ENCODE measurements at places on chromosomes 4 and X. TPM values are rescaled to one million over a fixed set of nuclear protein-coding genes. Genes with fewer than 3 reads are reported as not detected.

Gene SRPX
- total RNA-seq = 0.83 TPM

Gene POU3F4
- total RNA-seq = not detected

Gene HTN1
- not detected for total RNA-seq

Gene EGFL6
- total RNA-seq = not detected

Gene DCUN1D4
- 45.8 TPM for total RNA-seq

Gene GAGE2A
- not detected for total RNA-seq

Gene AKAP17A
- 129 TPM for total RNA-seq

Gene ATP1B4
- total RNA-seq = not detected

Gene CYTL1
- total RNA-seq = not detected

Gene SHISA3
- not detected for total RNA-seq

DNA sequence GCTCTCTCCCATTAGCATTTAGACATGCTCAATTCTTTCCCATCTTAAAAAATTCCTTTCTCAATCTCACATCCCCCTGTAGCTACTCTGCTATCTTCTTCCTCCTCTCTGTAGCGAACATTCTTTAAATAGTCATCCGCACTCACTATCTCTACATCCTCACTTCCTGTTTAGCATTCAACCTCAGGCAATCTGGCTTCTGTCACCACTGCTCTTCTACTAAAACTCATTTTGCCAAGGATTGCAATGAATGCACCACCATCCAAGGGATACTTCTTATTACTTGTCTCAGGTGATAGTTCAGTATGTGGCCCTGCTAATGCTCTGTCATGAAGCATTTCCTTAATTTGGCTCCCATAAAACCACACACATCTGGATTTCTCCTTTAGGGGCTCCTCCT lies 10.9 kb upstream of the TET2 start:
- no peak overlapping the region for H3K4me3 ChIP-seq
- no peaks in the 10 kb centered on the region for H3K36me3 ChIP-seq
- no peak for DNase-seq

- H3K36me3 ChIP-seq = no peaks in the 10 kb centered on the region
- H3K27ac ChIP-seq = no peak overlapping the region
- peaks cover 2% of the 10 kb centered on the region for H3K27me3 ChIP-seq
- peaks cover 71% of the 10 kb centered on the region for H3K4me1 ChIP-seq
- no peak for DNase-seq
Observed at GRCh38 chr4:13546142-13546940, 2.0 kb upstream of the NKX3-2 start.

DNA sequence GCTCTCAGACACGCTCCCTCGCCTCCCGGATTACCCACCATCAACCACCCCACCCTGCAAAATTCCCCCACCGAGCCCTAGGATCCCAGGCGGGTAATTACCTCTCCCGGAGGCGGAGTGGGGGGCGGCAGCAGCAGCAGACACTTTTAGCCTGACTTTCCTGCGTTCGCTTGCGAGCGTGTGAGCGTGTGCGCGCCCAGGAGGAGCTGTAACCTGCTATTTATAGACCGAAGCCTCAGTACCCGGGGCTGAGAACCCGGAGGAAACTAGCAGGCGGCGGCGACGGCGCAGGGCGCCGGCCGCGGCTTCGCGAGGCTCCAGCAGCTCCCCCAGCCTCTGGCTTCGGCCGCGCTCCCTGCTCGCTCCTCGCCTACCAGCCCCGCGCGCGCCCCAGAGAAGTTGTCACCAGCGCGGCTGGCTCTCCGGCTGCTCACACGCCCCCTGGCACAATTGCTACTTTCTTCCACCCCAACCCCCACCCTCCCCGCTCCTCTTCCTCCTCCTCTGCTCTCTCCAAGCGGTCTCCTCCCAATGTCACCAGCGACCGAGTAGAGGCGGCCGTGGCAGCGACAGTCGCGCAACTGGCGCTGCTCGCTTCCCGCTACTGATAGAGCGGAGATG lies at the start of gene INPP4B:
INPP4B (minus strand) TSS at position 194 of the 621 bp plus-strand sequence.
- no peaks in the 10 kb centered on the region for H3K36me3 ChIP-seq
- peaks cover 30% of the 10 kb centered on the region for H3K4me1 ChIP-seq
- H3K27me3 ChIP-seq = peaks cover 30% of the 10 kb centered on the region
- peak within 1 kb of the TSS; percentile 43 for H3K4me3 ChIP-seq

- H3K4me3 ChIP-seq = no peak overlapping the region
- no peaks in the 10 kb centered on the region for H3K36me3 ChIP-seq
Observed at GRCh38 chrX:50779694-50780093, 34.3 kb downstream of the SHROOM4 start.

DNA sequence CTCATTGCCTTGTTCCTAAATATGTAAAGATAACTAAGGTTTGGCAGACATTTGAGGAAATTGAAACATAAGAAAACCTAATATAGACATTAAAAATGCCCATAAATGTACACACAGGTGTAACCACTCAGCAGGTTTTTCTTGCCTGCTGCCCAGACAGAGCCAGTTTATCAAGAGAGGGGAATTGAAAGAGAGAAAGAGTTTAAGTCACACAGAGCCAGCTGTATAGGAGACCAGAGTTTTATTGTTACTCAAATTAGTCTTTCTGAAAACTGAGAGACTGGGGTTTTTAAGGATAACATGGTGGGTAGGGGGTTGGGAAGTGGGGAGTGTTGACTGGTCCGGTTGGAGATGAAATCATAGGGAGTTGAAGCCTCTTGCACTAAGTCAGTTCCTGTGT lies 119.0 kb downstream of the CFAP299 start:
- H3K27me3 ChIP-seq = no peaks in the 10 kb centered on the region
- DNase-seq = no peak
- H3K4me1 ChIP-seq = no peaks in the 10 kb centered on the region

DNA sequence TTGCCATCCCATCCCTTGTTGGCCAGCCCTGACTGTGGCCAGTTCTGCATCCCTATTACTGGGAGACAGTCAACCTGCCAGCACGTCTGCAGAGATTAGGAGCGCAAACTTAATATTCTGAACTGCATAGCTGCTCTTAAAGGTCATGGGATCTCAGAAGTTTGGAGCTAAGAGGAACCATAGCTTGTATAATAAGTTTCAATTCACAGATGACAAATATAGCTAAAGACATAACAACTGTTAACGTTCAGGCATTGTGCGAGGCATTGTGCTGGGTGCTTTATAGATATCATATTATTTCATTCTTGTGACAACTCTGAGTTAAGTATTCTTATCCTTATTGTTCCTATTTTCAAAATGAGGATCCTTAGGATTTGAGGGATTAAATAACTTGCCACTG lies 3.7 kb downstream of the SCARB2 start:
- H3K4me3 ChIP-seq = no peak overlapping the region
- H3K27ac ChIP-seq = no peak overlapping the region
- no peaks in the 10 kb centered on the region for H3K27me3 ChIP-seq
- no peak for DNase-seq
- no peaks in the 10 kb centered on the region for H3K36me3 ChIP-seq

DNA sequence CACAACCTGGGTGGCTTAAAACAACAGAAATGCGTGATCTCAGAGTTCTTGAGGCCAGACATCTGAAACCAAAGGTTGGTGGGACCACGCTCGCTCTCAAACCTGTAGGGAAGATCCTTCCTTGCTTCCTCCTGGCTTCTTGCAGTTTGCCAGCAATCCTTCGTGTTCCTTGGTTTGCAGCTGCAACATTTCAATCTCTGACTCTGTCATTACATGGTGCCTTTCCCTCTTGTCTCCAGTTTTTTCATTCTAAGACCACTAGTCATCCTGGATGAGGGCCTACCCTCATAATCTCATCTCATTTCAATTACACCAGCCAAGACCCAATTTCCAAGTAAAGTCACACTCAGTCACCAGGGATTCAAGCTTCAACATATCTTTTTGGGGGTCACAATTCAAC lies 388.0 kb downstream of the GPM6A start:
- H3K36me3 ChIP-seq = no peaks in the 10 kb centered on the region
- no peak for DNase-seq
- H3K4me3 ChIP-seq = no peak overlapping the region
- H3K27me3 ChIP-seq = no peaks in the 10 kb centered on the region
- H3K27ac ChIP-seq = no peak overlapping the region

GRCh38 chr4:83677656-83678055 lies 141.7 kb downstream of the GPAT3 start:
- H3K4me3 ChIP-seq = no peak overlapping the region
- H3K27ac ChIP-seq = no peak overlapping the region
- peaks cover 4% of the 10 kb centered on the region for H3K27me3 ChIP-seq
- no peaks in the 10 kb centered on the region for H3K36me3 ChIP-seq
- no peak for DNase-seq
- H3K4me1 ChIP-seq = no peaks in the 10 kb centered on the region

- H3K36me3 ChIP-seq = peaks cover 5% of the 10 kb centered on the region
- no peak for DNase-seq
- peak overlapping the region; percentile 41 for H3K27ac ChIP-seq
- H3K27me3 ChIP-seq = no peaks in the 10 kb centered on the region
Observed at GRCh38 chr4:11415409-11416070, 13.2 kb downstream of the HS3ST1 start.

DNA sequence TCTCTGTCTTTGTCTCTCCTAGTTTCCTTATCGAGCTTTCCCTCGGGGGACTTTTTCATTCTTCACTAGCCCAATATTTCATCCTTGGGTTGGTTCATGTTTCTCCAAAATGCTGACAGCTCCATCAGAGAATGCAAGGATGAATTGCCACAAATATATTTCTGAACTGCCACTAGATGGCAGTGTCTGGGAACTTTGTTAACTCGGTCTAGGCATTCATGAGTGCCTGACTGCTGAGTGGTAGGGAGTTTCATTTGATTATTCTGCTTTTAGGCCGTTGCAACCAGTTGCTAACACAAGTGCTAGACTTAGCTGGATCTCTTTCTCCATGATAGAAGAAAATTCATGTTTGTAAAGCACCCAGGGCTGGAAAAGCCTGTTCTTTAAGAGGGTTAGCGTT lies 73.5 kb upstream of the RAP2C start:
- no peak overlapping the region for H3K27ac ChIP-seq
- no peak overlapping the region for H3K4me3 ChIP-seq
- H3K27me3 ChIP-seq = no peaks in the 10 kb centered on the region
- peak; percentile 60 for DNase-seq

- no peaks in the 10 kb centered on the region for H3K27me3 ChIP-seq
- peak; percentile 49 for DNase-seq
- peaks cover 15% of the 10 kb centered on the region for H3K4me1 ChIP-seq
- H3K4me3 ChIP-seq = no peak overlapping the region
Observed at GRCh38 chrX:136694431-136695087, 46.6 kb downstream of the CD40LG start.

- H3K36me3 ChIP-seq = no peaks in the 10 kb centered on the region
- H3K4me3 ChIP-seq = no peak overlapping the region
- H3K27me3 ChIP-seq = no peaks in the 10 kb centered on the region
- no peak for DNase-seq
Observed at GRCh38 chr4:181488926-181489325, 754.3 kb upstream of the TENM3 start.

DNA sequence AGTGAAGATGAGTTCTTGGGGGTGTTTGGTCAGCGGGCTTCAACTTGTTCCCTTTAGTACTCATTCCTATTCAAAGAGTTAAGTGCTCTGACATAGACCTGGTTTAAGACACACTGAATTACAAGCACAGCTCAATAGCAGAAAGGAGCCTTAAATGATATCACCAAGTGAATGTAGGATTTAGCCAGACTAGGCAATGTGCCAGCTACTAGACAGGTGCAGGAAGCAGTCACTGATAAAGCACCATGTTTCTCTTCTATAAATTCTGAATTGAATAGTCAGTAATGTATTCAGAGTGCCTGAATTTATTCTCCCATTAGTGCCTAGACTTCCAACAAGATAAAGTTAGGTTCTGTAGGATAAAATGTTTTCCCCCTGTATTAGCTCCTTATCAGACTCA lies 63.6 kb downstream of the ASB9 start:
- no peaks in the 10 kb centered on the region for H3K27me3 ChIP-seq
- H3K4me1 ChIP-seq = no peaks in the 10 kb centered on the region
- DNase-seq = no peak
- H3K36me3 ChIP-seq = no peaks in the 10 kb centered on the region
- no peak overlapping the region for H3K27ac ChIP-seq

- H3K27me3 ChIP-seq = no peaks in the 10 kb centered on the region
- H3K4me1 ChIP-seq = no peaks in the 10 kb centered on the region
- no peak overlapping the region for H3K27ac ChIP-seq
- no peak for DNase-seq
- no peaks in the 10 kb centered on the region for H3K36me3 ChIP-seq
Observed at GRCh38 chrX:84182516-84182915, 5.5 kb downstream of the RPS6KA6 start.

GRCh38 chrX:115560211-115560977 lies 580 bp upstream of the PLS3 start:
- no peak overlapping the region for H3K27ac ChIP-seq
- no peaks in the 10 kb centered on the region for H3K36me3 ChIP-seq
- H3K4me1 ChIP-seq = peaks cover 11% of the 10 kb centered on the region
- no peak for DNase-seq

DNA sequence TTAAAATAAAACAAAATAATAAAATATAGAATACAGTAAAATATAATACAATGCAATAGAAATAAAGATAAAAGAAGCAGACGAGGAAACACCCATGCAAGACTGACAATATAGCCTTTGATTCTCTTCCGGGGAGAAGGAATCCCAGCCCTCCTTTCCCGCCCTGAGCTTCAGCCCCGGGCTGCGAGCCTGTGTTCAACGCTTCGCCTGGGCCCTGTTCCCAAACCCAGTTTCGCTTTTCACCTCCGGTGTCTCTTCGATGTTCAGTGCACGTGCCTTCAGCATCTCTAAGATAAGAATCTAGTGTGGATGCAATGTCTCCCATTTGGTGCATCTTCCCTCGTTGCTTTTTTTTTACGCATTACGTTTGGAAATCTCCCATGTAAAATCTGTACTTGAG lies 38.4 kb upstream of the ARSD start:
- no peak overlapping the region for H3K4me3 ChIP-seq
- no peaks in the 10 kb centered on the region for H3K4me1 ChIP-seq
- H3K27ac ChIP-seq = no peak overlapping the region
- H3K36me3 ChIP-seq = no peaks in the 10 kb centered on the region

GRCh38 chrX:44071847-44072551 lies 98.8 kb upstream of the NDP start:
- H3K4me3 ChIP-seq = no peak overlapping the region
- no peaks in the 10 kb centered on the region for H3K36me3 ChIP-seq
- DNase-seq = no peak
- no peak overlapping the region for H3K27ac ChIP-seq

GRCh38 chrX:46247456-46247855 lies 297.8 kb downstream of the ZNF674 start:
- H3K4me3 ChIP-seq = no peak overlapping the region
- no peaks in the 10 kb centered on the region for H3K36me3 ChIP-seq
- no peak overlapping the region for H3K27ac ChIP-seq
- H3K27me3 ChIP-seq = no peaks in the 10 kb centered on the region
- DNase-seq = no peak

DNA sequence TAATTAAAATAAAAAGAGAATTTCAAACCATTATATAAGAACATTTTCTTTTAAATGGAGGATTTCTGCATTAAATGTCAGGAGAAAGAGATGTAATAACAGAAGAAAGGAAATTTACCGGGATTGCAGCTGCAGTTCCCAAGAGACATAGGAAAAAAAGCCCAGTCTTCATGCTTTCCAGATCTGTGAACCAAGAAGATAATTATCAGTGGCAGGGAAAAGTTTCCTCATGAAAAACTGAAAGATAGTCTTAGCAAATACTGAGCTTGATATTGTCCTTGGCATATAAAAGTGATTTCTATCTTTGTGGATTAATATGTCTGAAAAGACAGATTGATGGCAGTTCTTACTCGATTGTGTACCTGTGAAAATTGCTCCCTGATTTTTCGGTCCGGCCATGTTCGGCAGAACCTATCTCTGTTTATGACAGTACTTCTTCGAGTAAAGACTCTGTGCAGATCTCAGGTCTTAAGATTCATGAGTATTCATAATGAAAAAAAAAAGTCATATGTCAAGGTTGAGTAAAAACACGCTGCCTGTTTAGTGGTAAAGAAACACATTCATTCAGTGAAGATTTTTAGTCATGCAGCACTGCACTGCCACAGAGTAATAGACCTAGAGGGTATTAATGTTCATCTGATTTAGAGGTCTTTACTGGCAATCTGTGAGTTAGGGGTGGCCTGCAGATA lies 29.6 kb downstream of the SPARCL1 start:
- H3K27me3 ChIP-seq = no peaks in the 10 kb centered on the region
- H3K4me3 ChIP-seq = no peak overlapping the region
- H3K4me1 ChIP-seq = no peaks in the 10 kb centered on the region
- no peak overlapping the region for H3K27ac ChIP-seq
- H3K36me3 ChIP-seq = no peaks in the 10 kb centered on the region

Data from B cell (primary cell).